ENCODE measurements at places on chromosomes 5 and 9. TPM values are rescaled to one million over a fixed set of nuclear protein-coding genes. Genes with fewer than 3 reads are reported as not detected.

- no peak for DNase-seq
These were observed 83.7 kb upstream of the IRX4 start for GRCh38 chr5:1966461-1966860.

- DNase-seq: no peak
These were observed 448.4 kb upstream of the ZNF608 start for GRCh38 chr5:125194883-125195282.

DNA sequence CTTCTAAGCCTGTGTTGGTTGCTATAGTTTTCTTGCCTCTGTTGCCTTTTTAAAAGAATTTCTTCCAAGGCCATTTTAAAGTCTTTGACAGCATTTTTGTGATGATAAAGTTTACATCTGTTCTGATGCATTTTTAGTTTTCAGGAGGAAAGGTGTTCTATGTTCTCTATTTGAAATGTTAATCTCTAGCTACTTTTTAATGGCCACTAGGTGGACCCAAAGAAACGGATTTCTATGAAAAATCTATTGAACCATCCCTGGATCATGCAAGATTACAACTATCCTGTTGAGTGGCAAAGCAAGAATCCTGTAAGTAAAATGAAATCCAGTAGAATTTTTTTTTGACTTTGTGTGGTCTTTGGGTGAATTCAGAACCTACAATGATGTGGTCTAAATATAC, 60.2 kb downstream of the MELK start:
- DNase-seq: peak; percentile 47

GRCh38 chr5:58016358-58016757, 443.5 kb downstream of the PLK2 start:
- DNase-seq: peak; percentile 96

Gene FOXI1
- not detected for total RNA-seq

Gene MYOT
- not detected for total RNA-seq

DNA sequence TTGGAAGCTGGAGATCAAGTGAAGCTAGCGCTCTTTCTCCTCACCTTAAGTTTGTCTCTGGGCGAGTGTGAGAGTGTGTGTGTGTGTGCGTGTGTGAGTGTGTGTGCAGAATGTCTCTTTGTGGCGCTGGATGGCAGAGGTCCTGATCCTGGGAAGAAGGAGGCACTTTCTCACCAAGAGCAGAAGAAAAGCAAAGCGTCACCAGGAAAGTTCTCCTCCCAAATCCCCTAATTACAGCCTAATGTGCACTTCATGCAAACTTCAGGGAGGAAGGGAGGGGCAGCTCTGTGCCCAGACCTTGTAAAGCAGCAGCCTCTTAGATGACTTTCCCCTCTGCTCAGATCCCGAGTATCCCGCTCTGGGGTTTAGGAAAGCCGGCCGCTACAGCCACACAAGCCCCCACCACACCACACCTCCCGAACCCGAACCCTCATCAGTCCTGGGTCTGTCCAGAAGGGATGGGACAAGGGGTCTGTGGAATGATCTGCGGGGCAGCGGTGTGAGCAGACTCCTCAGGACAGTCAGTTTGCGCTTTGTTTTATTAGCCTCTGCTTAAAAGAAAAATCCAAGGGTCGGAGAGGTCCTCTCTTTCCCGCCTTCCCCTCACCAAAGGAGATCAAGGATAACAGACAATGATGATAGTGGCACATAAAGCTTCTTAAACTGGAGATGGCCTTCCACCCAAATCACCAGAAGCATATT, at the start of gene HAPLN1:
HAPLN1 (minus strand) TSS at position 20 of the 702 bp plus-strand sequence. CDS start 47,332 bp downstream, outside the sequence.
- DNase-seq: no peak

Gene IL5
- not detected for total RNA-seq

DNA sequence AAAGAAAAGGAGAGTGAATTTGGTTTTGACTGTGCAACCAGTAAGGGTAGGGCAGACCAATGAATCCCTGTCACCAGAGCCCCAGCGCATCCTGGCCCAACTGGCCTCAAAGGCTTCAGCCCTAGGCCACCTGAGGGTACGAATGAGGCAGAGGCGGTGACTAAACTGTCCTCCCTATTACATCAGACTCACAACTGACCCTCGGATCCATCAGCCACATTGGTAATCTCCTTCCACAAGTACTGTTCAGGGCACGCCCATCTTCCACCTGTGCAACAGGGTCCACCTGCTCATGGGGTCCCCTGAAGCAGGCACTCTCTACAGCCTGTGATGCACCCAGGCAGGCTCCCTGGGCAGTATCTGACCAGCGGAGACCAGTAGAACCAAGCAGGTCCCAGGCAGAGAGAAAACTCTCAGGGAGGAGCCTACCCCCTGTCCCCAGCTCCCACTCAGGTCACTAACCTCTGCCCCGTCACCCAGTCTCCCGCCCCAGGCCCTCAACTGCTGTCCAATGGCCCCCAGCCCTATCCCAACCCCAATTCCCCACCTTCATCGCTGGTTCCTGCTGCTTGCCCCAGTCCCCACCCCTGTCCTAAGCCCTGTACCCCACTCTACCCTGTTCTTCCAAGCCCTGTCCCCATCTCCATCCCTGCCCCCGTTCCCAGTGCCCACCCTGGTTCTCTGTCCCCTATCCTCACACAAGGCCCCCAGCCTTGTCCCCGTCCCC, 904 bp downstream of the EDF1 start:
- no peak for DNase-seq

- DNase-seq: no peak
These were observed 1571.2 kb upstream of the C9orf72 start for GRCh38 chr9:29144476-29144875.

Gene SOWAHA
- not detected for total RNA-seq

GRCh38 chr9:84481636-84482218, 141.2 kb upstream of the SLC28A3 start:
- DNase-seq: peak; percentile 9

DNA sequence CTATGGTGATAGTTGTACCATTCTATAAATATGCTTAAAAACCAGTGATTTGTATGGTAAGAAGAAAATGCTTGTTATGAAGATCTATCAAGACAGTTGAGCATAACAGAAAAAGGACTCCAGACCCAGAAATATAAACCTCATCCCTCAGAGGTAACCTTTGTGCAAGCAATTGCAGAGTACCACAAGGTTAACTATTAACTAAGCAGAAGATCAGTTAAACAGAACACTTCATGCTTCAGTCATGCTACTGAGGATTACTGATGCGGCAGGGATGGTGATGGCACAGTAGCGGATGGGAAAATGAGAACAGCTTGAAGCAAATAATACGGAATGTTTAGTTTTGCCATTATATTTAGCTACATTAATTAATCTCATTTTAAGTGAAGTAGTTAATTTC, 45.5 kb downstream of the IARS1 start:
- no peak for DNase-seq

DNA sequence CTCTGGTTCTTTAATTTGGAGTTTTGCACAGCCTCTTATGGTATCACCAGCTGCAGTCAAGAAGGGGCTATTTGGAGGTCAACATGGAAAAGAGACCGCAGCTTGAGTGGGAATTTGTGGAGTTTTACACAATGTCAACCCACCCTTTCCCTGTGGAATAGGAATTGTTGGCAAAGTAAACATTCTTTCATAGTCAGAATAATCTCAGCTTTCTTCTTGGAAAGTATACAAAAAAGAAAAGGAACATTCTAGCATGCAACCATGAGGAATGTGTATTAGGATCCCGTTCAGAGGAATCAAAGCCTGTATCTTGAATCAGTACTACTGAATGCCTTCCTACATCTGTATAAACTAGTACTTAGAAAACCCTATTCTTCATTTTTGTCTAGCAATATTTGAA, 107.6 kb downstream of the LURAP1L start:
- DNase-seq: no peak

Gene BTNL8
- not detected for total RNA-seq

- peak; percentile 66 for DNase-seq
These were observed 119.4 kb upstream of the IQGAP2 start for GRCh38 chr5:76283670-76284069.

Gene OGN
- total RNA-seq: not detected

- DNase-seq: no peak
These were observed 4.7 kb upstream of the PPP1R26 start for GRCh38 chr9:135474915-135475314.

- DNase-seq: no peak
These were observed 182.4 kb downstream of the CD180 start for GRCh38 chr5:67014191-67014590.

- peak; percentile 47 for DNase-seq
These were observed 143.7 kb upstream of the SLC30A5 start for GRCh38 chr5:68950125-68950524.

GRCh38 chr9:130208600-130209347, 36.6 kb downstream of the NCS1 start:
- DNase-seq: no peak

Gene GABBR2
- not detected for total RNA-seq

- no peak for DNase-seq
These were observed 307.9 kb downstream of the CSNK1G3 start for GRCh38 chr5:123819833-123820232.

- DNase-seq: no peak
These were observed 40.0 kb downstream of the GPR21 start for GRCh38 chr9:123073441-123073840.

DNA sequence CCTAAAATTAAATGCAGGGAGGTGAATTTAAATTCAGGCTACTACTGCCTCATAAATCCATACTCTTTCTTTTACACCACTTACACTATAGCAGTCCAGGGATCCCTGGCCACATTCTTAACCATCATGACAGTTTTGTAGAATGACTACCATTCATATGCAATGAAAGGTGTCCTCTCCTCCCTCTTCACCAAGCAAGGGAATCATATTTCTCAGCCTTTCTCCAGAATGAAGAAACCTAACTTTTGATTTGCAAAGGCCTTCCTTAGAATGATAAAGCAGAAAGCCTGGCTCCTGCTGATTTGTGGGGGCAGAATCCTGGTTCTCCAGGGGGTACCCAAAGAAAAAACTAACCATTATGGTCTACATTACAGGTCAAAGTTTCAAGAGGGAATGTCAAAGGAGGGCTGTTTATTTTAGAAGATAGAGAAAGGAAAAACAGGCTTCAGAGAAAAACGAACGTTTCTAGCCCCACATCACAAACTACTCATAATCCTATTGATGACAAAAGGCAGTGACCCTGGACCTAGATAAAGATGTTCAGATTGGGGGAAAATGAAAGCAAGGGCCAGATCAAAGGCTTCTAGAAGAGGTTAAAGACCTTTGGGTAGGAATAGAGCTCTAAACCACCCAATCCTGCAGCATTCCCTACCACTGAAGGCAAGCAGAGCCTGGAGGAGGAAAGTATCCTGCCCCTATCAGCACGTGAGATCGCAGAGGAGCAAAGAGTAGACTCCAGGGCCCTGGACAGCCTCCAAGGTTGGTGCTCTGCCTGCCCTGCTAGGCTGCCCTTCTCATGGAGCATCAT, 11.5 kb downstream of the WNT8A start:
- DNase-seq: no peak

GRCh38 chr9:21906881-21907280, 87.3 kb downstream of the CDKN2A start:
- DNase-seq: no peak

DNA sequence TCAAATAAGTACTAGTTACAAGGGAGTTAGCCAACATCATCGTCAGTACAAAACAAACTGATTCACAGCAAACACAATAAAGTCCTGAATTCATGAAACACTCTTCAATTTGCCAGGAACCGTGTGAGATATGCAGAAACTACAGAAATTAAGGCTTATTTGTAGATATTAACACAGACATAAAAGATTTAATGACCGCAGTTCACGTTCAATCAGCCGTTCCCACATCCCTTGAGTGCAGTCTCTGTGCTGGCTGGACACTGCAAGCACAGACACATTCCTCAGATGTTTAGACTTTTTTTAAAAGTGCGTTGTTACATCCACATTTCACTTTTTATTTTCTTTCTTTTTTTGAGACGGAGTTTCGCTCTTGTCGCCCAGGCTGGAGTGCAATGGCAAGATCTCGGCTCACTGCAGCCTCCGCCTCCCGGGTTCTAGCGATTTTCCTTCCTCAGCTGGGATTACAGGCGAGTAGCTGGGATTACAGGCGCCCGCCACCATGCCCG, 566 bp upstream of the CEP78 start:
- no peak for DNase-seq

Gene MYOZ3
- not detected for total RNA-seq
